Activated CD4-positive, alpha-beta T cell treated with anti-CD3 and anti-CD28 coated beads, Interleukin-2, amount 10 ng/mL, durations not matched to agents 7 days and 5 days (primary cell): ENCODE measurements at places on chromosomes 7 and 10. TPM values are rescaled to one million over a fixed set of nuclear protein-coding genes. Genes with fewer than 3 reads are reported as not detected.

GRCh38 chr10:14325325-14325955 lies 5.3 kb downstream of the FRMD4A start:
- peak; percentile 67 for DNase-seq

GRCh38 chr7:129169171-129169671 lies 19.2 kb upstream of the SMO start:
- DNase-seq = peak; percentile 32

GRCh38 chr7:112444505-112444904 lies 5.8 kb upstream of the IFRD1 start:
- DNase-seq = no peak

DNA sequence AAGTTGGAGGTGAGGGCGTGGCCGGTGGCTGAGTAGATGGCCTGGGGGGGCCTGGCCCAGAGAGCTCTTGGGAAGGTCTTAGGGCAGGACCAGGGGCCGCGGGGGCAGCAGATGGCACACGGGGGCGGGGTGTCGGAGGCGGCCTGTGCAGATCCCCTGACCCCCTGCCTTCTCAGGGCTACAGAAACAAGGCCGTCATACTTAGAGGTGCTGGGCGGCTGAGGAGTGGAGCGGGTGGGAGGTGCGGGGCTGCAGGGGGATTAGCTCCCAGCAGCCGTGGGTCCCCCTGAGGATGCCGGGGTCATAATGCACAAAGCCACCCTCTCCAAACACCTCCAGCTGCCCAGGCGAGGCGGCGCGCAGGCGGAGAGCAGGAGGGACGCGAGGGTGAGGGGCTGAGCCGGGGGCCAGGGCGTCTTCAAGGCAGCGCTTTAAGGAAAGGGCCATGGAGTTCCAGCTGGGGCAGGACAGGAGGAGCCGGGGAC lies 40.4 kb upstream of the ZNF32 start:
- DNase-seq = no peak

Gene ZNF862
- 35.8 TPM for total RNA-seq

Gene SYPL1
- total RNA-seq = 40.3 TPM

Gene IL2RA
- total RNA-seq = 124 TPM

Gene PLCE1
- total RNA-seq = 0.04 TPM

Gene PALD1
- 1.2 TPM for total RNA-seq
